GM10248 (cell line): ENCODE measurements at places on chromosomes 5 and 9.

- no peak for DNase-seq
Measured at GRCh38 chr5:129658801-129659200, 89.1 kb upstream of the MINAR2 start.

- no peak for DNase-seq
Measured at GRCh38 chr9:131464354-131465000, 38.2 kb upstream of the POMT1 start.

- no peak for DNase-seq
Measured at GRCh38 chr9:129185991-129186390, 7.9 kb upstream of the IER5L start.

- DNase-seq: no peak
Measured at GRCh38 chr5:140042393-140042642, 781 bp downstream of the NRG2 start.

GRCh38 chr9:133170716-133171115 is 7.0 kb upstream of the GBGT1 start:
- no peak for DNase-seq

DNA sequence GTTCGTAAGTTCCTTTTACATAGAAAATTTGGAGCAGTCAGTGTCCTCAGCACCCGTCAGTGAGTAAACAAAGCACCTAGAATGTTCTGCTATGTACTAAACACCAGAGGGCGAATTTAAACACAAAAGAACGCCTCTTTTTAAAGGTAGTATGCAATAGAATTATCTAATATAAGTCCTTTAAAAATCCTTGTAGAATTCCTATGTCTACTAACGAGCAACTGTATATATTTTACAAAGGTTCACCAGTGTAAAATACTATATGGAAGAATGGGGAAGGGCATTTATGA is 499 bp upstream of the TMEM232 start:
- no peak for DNase-seq

GRCh38 chr9:111985315-111985714 is 88.7 kb downstream of the UGCG start:
- DNase-seq: no peak
